Stimulated activated CD8-positive, alpha-beta memory T cell treated with anti-CD3 and anti-CD28 coated beads, Interleukin-4, amount 100 ng/mL, for 4 hours (primary cell): ENCODE measurements at places on chromosomes 4 and X.
A peak's percentile ranks its signal among the peaks of the same experiment; 100 is the strongest.

DNA sequence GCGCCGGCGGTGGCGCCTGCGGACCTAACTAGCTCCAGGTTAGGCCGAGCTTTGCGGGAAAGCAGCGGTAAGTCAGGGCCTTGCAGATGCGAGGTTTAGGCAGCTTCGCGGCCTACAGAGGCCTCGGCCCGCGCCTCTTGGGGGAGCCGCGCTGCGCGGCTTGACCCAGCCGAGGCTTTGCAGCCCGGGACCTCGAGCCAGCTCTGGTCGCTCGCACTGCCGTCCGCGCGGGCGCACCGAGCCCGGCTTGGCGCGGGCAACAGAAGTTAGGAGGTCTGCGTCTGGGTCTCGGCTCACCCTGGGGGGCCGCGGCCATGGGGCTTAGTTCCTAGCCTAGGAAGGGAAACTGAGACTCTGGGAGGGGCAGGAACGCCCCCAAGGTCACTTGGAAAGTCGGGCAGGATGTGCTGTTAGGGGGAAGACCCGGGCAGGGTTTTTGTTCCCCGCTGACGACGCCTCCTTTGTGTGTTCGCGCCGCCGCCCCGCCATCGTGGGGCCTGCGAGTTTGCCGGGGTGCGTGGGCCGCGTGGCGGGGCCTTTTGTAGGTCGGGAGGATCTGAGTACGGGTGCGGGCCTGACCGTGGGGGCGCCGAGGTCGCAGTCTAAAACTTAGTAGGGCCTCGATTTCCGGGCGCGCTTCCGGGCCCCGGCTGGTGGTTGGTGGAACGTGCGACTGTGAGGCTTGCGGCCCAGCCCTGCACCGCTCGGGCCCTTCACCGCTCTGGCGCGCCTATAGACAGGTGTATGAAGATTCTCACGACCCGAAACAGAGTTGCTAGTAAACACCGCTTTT, 482 bp downstream of the RNF4 start:
- peak; percentile 55 for DNase-seq

DNA sequence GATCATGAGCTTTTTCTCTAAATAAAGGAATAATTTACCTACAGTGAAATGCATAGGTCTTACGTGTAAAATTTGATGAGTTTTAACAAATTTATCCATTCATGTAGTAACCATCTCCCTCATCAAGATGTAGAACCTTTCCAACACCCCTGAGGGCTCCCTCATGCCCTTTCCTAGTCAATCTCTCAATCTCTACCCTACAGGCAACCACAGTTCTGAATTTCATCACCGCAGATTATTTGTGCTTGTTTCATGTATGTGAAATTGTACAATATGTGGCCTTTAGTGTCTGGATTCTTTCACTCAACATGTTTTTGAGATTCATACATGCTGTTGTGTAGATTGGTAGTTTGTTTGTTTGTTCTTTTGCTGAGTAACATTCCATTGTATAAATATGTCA, 2.1 kb downstream of the VGLL1 start:
- DNase-seq, result no peak

- no peak for DNase-seq
These were observed 23.2 kb downstream of the DIAPH2 start for GRCh38 chrX:96707804-96708203.

DNA sequence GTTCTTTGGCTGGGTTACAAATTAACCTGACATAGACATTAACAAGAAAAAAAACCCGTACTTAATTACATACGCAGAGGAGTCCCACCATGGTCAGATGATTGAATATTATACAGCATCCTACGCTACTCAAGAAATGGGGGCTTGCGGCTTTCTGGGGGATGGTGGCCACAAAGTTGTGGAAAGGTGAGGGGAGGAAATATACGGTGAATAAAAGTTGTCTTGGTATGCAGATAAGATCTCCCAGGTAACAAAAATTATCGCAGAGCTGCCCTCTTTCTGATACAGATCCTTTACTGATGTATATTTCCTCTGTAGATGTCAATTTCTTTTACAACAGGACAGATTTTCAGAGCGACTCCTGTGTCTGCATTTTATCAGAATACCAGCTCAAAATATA, 890 bp downstream of the DCAF16 start:
- DNase-seq, result no peak

DNA sequence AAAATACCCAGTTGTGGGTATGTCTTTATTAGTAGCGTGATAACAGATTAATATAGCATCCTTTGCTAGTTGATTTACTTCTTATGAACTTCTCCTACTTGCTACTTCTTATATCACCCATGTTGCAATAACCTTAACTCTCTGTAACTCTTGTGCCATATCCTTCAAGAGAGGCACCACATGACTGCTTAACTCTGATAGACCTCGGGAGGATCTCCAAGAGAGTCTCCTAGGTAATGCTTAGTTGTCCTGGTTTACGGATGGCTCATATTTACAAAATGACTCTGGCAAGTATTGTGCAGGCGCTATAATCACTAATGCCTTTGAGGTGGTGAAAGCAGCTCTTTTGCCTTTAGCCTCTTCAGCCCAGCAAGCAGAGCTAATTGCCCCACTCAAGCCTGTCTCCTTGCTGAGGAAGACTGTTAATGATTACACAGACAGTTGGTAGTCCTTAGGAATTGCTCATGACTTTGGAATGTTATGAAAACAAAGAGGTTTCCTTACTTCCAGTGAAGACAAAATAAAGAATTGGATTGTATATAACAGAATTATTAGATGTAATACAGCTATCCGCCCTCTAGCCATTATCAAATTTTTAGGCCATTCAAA, 1305.8 kb downstream of the PCDH7 start:
- DNase-seq, result no peak

DNA sequence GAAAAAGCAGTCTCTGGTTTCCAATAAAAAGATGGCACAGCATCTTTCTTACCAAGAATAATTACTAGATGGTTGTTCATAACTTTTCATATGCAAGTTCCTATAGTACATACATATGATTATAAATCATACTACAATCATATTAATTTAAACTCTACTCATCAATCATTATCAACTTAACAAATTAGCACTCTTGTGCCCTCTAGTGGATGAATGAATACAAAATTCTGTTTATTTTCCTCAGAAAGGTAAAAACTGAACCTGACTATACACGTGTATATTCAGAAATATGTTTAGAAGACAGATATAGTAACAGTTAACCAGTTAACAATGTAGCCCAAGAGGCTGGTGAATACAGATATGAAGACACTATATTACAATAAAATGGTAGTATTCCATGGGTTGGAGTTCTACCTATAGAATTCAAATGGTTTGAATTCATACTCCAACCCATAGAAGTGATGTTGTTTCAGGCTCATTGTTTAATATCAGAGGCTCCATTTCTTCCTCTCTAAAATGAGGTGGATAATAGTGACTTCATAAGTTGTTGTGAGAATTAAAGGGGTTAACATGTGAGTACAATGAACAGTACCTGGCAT, 100.0 kb downstream of the ADAMTS3 start:
- no peak for DNase-seq

DNA sequence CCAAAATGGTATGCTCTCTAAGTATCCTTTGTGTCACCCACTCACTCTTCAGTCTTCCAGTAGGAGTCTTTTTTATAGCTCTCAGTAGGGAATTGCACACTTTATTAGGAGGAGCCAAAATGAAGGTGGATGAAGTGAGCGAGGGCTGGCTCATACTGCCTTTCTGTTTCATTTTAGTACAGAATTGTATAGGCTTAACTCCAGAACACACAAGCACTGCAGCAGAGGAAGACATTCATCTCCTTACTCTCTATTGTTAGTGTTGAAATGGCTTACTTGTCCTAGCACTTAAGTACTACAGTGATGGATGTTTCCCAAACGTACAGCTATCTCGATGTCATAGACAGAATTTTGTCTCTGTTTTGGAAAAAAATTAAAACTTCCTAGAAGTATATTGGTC, 327.3 kb upstream of the ATOH1 start:
- DNase-seq, result no peak

- no peak for DNase-seq
These were observed 148.6 kb downstream of the EPHA5 start for GRCh38 chr4:65521666-65522065.
